ENCODE measurements at places on chromosomes 12 and 14.

DNA sequence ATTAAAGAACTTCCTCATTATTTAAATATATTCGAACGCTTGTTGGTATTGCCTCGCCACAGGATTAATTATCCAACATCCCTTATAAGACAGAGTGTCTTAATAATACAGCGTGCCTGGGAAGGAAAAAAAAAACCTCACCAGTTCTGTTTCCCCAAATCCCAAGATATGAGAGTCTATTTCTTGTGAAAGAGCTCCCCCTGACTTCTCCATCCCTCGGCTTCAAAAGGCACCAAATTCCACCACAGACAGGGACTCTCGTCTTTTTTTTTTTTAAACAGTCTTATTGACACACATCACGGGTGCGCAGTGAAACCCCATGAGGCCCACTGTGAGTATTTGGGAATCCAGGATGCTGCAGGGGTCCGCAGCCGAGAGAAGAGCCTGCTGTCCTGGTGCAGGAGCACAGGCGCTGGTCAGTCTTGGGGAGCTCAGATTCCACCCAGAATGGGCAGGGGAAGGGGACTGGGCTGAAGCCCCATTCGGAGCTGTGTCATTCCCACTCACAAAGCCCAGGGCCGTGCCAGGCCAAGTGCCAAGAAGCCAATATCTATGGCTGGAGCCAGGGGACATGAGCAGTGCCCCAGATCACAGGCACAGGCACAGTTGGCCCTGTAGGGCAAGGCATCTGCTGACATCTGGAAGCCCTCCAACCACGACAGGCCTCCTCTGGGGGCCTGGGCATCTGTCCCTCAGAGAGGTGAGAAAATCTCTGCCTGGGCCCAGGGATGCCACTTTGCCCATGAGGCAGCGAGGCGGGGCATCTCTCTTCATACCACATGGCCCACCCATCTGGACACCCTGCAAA, 71.9 kb downstream of the BCL11B start:
- no peak for DNase-seq

DNA sequence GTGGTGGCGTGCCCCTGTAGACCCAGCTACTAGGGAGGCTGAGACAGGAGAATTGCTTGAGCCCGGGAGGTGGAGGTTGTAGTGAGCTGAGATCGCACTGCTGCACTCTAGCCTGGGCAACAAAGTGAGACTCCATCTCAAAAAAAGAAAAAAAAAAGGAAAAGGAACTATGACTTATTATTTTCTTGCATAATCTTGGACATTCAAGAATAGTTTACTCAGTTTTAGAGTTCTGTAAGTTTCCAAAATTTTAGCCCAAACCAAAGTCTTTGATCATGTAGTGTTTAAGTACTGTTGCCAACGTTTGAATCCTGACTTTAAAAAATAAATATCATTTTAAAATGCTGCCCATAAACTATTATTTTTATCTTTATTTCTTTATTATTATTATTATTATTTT, 6.2 kb downstream of the PSMA6 start:
- DNase-seq = no peak

DNA sequence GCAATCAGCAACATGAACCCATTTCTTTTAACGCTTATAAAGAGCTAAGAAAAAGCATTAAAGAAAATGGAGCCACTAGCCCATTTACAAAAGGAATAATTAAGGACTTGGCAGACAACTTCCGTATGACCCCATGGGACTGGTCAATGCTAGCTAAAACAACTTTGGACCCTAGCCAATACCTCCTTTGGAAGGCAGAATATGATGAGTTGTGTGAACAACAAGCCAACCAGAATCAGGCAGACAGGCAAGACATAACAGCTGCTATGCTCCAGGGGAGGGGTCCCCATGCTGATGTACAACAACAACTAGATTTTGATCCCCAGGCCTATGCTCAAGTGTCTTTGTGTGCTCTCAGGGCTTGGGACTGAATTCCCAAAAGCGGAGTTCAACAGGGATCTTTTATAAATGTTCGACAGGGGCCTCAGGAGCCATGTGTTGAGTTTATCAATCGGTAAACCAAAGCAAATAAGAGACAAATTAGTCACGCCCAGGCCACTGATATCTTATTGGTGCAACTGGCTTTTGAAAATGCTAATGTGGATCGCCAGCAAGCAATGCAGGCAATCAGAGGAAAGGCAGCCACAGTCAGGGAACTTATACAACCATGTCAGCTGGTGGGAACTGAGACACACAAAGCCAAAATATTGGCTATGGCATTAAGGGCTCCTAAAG, 254.4 kb upstream of the DIO2 start:
- no peak for DNase-seq

DNA sequence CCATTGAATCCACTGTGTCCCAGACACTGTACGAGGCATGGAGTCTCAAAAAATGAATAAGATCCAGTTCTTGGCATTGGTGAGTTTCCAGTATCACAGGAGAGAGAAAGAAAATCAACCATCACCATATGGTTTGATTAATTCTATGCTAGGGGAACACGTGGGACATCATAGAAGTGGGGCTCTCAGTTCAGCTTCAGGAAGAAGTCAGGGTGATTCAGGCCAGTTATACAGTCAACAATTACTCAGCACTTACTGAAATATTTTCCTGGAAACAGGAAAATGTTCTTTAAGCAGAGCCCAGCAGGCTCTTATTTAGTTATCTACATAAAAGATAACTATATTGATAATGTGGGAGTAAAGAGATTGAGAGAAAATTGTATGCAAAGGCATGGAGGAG, 407.2 kb downstream of the NOVA1 start:
- DNase-seq = peak; percentile 49

DNA sequence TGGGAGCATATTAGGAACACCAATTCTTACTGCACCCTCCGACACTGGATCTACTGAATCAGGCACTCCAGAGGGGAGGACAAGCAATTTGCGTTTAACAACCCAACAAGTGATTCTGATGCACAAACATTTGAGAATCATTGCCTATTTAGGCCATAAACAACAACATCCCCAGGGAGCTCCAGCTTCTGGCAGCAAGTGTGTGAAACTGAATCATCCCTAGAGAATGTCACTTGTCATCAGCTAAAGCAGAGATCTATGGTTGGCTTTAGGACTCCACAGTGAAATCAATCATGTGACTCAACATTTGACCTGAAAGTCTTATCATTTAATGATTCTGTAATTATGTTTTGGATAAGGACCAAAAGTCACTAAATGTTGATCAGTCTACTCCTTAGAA, 505.0 kb upstream of the FLRT2 start:
- no peak for DNase-seq

DNA sequence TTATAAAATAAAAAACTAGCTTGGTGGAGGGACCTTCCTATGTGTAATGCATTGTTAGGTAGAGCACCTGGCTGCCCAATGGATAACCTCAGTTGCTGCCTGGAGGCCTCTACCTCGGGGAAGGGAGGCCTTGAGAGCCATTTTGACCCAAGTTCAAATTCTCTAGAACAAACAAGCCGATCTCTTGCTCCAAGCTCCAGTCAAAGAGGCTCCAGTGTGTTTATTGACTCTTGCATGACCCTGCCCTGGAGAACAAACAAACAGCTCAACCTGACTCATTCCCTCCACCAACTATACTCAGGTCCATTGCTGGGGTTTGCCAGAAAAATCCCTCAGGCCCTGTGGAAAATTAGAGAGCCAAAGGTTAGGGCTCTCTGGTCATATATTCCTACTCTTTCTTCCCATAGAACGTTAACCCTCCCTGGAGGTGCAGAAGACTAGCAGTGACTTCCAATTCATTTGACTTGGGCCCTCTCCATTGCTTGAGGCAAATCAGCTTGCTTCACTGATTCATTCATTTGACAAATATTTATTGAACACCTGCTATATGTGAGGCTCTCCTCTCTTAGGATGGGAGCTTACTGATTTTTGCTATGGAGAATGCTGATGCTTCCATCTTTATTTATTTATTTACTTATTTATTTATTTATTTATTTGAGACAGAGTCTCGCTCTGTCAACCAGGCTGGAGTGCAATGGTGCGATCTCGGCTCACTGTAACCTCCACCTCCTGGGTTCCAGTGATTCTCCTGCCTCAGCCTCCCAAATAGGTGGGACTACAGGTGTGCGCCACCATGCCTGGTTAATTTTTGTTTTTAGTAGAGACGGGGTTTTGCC, 73.7 kb upstream of the CISTR start:
- DNase-seq = peak; percentile 37

DNA sequence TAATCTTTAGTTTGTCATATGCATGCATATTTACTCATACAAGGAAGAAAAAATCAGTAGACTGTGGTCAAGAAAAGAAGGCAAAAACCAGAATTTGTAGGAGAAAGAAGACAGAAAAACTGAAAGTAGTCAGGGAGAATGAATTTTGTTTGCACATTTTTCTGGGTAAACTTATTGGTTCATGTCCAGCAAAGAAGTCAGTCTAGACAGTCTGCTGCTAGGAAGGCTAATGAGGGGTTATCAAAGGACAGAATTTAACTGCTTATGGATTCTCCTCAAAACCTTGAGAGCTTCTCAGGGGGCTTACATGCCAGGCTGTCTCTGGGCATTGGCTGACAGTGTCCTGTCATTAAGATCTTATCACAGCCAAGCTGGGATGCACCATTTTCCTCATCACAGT, 293.9 kb downstream of the RPAP3 start:
- no peak for DNase-seq

- no peak for DNase-seq
These were observed 131.8 kb upstream of the KRAS start for GRCh38 chr12:25382311-25383106.

- DNase-seq = peak; percentile 73
These were observed 966 bp downstream of the BICD1 start for GRCh38 chr12:32107359-32108267.

- DNase-seq = no peak
These were observed 8.4 kb downstream of the RNU4-2 start for GRCh38 chr12:120283318-120283717.

- DNase-seq = no peak
These were observed 18.9 kb downstream of the KIF26A start for GRCh38 chr14:104157016-104157928.

GRCh38 chr12:92736605-92737004, 33.8 kb downstream of the PLEKHG7 start:
- no peak for DNase-seq

- DNase-seq = peak; percentile 29
These were observed 1.3 kb downstream of the RASSF3 start for GRCh38 chr12:64611341-64612284.

GRCh38 chr12:121543786-121544185, 37.0 kb downstream of the KDM2B start:
- DNase-seq = no peak

GRCh38 chr12:91074154-91074709, 16.4 kb upstream of the KERA start:
- no peak for DNase-seq

DNA sequence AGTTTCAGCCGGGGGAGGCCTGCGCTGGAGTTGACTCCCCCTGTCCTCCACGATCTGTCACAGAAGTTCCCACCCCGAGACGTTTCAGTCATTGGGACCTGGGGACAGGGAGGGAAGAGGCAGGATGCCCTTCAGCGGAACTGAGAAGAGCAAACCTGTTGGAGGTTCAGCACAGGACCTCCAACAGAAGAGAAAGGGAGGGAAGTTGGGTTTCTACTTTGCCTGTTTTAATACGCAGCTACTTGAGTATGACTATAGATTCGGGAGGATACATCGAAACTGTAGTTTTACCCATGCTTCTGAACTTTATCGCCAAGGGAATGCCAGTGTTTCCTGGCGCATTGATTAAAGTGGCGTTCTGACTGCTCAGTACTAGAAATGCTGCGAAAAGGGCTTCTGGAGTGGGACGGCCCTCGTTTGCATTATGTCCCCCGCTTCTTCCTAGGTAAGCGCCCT, 2.3 kb upstream of the DUSP6 start:
- peak; percentile 48 for DNase-seq

DNA sequence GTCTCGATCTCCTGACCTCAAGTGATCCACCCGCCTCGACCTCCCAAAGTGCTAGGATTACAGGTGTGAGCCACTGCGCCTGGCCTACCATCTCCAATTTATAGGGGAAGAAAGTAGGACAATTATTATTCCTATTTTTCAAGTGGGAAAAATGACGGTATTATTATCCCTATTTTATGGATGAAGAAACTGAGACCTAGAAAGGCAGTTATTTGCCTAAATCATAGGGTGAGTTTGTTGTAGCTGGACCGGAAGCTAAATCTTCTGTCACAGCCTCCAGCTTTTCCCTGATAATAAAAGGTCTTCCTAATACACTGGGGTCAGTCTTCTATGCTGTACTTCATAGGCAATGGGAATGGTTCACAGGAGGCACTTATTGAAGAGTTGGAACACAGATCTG, 13.8 kb downstream of the SLC7A8 start:
- DNase-seq = no peak

GRCh38 chr14:92426237-92426636, 87.3 kb upstream of the RIN3 start:
- peak; percentile 18 for DNase-seq

- DNase-seq = peak; percentile 54
These were observed 98.8 kb downstream of the CALM1 start for GRCh38 chr14:90495357-90496276.
